ENCODE measurements at places on chromosomes 5 and 9. TPM values are rescaled to one million over a fixed set of nuclear protein-coding genes. Genes with fewer than 3 reads are reported as not detected.

The DCTN3 gene
- 96.9 TPM for polyA plus RNA-seq

The SCGB3A1 gene
- polyA plus RNA-seq, result 0.74 TPM

The BASP1 gene
- 81.8 TPM for polyA plus RNA-seq

The GRM6 gene
- polyA plus RNA-seq, result 0.46 TPM

The PCDHGB6 gene
- polyA plus RNA-seq, result 6.8 TPM

The PCDHGA6 gene
- polyA plus RNA-seq, result 7.8 TPM

The PJA2 gene
- polyA plus RNA-seq, result 153 TPM

- DNase-seq, result no peak
Measured at GRCh38 chr5:8953911-8954438, 591.9 kb downstream of the SEMA5A start.

GRCh38 chr9:78746010-78746409, 449.1 kb downstream of the PSAT1 start:
- no peak for DNase-seq

GRCh38 chr5:41191249-41191648, 22.1 kb downstream of the C6 start:
- no peak for DNase-seq

GRCh38 chr9:123401879-123402513, 46.0 kb downstream of the CRB2 start:
- DNase-seq, result no peak

- DNase-seq, result no peak
Measured at GRCh38 chr9:15927161-15927560, 374.3 kb downstream of the CCDC171 start.

GRCh38 chr5:10451137-10451824, 9.6 kb downstream of the ROPN1L start:
- no peak for DNase-seq

GRCh38 chr5:57989378-57989777, 470.5 kb downstream of the PLK2 start:
- DNase-seq, result no peak

DNA sequence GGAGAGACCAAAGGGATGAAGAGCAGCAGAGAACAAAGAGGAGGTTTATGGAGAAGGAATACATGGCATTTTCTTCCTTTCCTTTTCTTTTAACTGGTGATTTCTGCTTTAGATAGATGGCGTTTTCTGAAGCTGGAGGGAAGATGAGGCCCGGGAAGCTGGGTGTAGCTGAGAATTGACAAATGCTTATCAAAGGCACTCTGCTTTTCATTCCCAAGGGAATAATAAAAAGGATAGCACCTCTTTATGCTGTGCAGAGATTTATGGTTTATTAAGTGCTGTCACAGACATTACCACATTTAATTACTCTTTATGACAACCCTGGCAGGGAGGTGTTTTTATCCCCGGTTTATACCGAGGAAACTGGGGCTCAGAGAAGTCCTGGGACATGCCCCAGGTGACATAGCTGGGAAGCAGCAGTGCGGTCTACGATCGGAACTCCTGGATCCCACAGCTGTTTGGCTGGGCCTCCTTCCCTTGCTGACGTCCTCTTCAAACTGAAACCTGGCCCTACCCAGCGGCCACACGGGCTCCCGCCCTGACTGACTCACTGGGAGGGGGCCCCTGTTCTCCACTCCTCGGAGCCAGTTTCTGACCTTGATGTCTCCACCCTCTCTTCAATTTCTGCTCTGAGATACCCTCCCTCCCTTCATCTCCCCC, 8.2 kb upstream of the EPB41L4B start:
- DNase-seq, result no peak

DNA sequence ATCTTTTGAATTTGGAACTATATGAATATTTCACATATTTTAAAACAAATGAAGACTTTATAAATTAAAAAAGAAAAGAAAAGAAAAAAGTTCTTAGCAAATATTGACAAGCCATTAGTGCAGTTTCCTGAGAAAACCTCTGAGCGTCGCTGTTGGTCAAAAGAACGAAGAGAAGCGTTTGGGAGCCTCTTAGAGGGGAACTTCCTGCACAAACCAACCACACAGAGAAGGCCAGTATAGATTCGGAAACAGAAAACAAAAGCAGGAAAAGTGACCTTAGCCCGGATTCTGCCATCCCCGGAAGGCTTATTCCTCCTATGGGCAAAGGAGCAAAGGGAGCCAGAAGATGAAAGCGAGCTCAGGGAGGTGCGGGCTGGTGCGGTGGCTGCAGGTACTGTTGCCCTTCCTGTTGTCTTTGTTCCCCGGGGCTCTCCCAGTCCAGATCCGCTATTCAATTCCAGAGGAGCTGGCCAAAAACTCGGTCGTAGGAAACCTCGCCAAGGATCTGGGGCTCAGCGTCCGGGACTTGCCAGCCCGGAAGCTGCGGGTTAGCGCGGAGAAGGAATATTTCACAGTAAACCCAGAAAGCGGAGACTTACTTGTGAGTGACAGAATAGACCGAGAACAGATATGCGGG, at the start of gene PCDHGB2:
Gene PCDHGB2 (plus strand): TSS at position 205 of the 637 bp plus-strand sequence. CDS start 142 bp downstream, at position 347.
- no peak for DNase-seq

GRCh38 chr5:150648294-150649107, 8.0 kb downstream of the SYNPO start:
- no peak for DNase-seq

DNA sequence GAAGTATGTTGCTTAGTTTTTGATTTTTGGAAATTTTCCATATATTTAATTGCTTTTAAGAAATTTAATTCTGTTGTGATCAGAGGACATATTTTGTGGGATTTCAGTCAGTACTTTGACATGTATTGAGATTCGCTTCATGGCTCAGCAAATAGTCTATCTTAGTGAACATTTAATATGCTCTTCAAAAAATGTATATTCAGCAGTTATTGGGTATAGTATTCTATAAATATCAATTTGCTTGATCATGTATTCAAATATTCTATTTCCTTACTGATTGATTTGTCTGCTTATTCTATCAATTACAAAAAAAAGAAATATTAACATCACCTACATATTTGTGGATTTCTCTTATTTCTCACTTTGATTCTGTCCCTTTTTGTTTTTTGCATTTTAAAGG, 79.5 kb upstream of the HAND1 start:
- DNase-seq, result no peak

DNA sequence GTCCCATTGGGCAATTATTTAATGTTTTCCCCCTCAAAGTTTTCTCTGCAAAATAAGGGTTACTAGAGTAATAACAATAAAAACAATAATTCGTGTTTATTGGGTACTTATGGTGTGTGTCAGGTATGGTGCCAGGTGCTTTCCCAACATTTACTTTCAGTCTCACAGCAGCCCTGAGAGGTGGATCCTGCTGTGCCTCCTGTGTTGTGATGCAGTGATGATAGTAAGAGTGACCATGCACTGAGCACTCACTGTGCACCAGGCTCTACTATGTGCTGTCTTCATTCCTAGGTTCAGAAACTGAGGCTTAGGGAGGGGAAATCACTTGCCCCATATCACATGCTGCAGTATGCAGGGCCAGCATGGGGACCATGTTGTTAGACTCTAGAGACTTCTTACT, 15.5 kb downstream of the OTULINL start:
- no peak for DNase-seq

- no peak for DNase-seq
Measured at GRCh38 chr5:126732716-126733115, 44.2 kb upstream of the LMNB1 start.

GRCh38 chr5:111488353-111488752, 24.0 kb downstream of the STARD4 start:
- DNase-seq, result no peak

GRCh38 chr5:155260798-155261197, 247.2 kb downstream of the KIF4B start:
- no peak for DNase-seq

DNA sequence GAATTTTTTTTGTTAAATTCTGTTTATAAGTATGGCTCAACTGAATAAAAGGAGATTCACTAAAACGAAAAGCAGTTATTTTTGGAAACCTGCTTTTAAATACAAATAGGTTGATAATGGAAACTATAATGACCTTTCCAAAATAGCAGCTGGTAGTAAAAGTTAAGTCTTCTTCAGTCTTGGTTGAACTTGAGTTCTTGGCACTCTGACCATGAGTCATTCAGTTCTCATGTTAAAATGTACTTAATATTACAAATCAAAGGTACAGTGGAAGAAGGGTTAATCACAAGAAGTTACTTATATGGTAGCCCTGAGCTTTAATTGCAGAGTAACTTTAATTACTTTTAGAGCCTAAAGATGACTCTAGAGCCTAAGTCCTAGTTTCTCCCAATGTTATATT, 62.1 kb downstream of the KLF9 start:
- no peak for DNase-seq

DNA sequence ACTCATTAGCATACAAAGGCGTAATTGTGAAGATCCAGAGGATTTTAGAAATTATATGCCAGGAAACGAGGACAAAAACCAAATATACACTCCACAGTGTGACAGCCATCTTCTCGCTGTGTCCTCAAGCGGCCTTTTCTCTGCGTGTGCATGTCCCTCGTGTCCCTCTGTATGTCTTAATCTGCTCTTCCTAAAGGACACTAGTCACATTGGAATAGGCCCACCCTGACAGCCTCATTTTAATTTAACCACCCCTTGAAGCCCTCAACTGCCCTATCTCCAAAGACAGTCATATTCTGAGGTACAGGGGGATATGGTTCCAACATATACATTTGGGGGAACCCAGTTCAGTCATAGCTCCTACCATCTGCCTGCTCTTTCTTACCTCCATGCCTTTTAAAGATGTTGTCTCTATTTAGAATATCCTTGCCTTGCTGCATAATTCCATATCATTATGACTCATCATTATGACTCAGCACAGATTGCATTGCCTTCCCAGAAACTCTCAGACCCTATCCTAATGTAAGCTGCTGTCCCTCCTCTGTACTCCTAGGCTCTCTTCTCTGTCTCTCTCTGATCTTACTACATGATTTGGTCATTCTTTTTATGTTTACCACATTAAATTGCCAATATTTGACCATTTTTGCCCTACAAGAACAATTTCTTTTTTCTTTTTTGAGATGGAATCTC, 210.9 kb downstream of the AOPEP start:
- DNase-seq, result no peak

- no peak for DNase-seq
Measured at GRCh38 chr9:88184976-88185375, 46.7 kb upstream of the SPATA31C2 start.
